ENCODE measurements at places on chromosomes 5 and 9.

DNA sequence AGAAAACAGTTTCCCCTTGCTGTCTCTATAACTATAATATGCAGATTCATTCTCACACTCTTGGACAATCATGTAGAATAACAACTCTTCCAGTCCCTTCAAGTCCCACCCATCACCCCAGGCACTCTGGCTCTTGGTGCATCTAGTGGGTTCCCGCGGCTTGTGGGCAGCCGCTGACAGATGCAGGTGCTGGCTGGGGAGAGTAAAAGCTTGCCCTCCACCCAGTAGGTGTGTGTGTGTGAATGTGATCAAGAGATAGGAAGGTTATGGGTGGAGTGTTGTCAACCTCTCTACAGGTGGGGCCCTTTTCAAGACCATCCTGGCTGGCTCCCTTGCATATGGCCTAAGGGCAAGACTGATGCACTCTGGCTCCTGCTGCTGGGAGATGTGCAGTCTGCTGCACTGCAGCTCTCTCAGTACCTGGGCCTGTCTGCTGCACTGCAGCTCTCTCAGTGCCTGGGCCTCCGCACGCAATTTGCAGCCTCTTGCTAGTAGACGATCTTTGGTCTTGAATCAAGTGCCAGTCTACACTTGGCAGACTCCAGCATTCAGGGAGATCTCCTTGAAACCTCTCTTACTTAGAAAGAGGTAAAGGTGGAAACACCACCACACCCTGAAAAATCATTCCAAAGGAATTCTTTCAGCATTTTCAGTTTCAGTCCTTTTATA, 189.7 kb upstream of the GDNF start:
- peak; percentile 5 for DNase-seq

- DNase-seq = peak; percentile 92
Measured at GRCh38 chr9:21434202-21435014, 5.8 kb upstream of the IFNA1 start.

GRCh38 chr9:135090081-135090480, 2.6 kb downstream of the OLFM1 start:
- DNase-seq = no peak

GRCh38 chr5:113223831-113224604, 210.8 kb downstream of the TSSK1B start:
- no peak for DNase-seq

GRCh38 chr5:55104036-55104772, 1.8 kb downstream of the GZMA start:
- DNase-seq = no peak

GRCh38 chr5:103505581-103506305, 56.8 kb downstream of the NUDT12 start:
- DNase-seq = no peak

- DNase-seq = no peak
Measured at GRCh38 chr9:125160750-125161149, 17.4 kb upstream of the SCAI start.

GRCh38 chr9:27538647-27539046, 9.0 kb upstream of the MOB3B start:
- DNase-seq = no peak

All from NCI-H82 (cell line).